ENCODE measurements at places on chromosomes 3 and 15. TPM values are rescaled to one million over a fixed set of nuclear protein-coding genes. Genes with fewer than 3 reads are reported as not detected.

DNA sequence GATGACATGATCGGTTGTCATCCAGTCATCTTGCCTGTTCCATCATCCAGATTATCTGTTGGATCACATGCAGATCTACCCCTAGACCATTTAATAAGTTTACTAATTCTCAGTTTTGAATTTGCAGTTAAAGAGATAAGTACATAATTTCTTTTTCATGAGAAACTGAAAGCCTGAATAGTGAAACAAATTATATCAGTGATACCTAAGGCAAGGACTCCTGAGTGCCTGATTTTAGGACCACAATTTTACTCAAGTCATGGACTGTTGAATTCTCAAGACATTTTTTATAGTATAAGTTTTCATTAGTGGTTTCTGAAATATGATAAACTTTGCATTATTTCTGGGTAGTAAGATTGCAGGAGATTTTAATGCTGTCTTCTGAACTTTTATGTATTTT, 13.2 kb downstream of the SIDT1 start:
- no peak for DNase-seq

DNA sequence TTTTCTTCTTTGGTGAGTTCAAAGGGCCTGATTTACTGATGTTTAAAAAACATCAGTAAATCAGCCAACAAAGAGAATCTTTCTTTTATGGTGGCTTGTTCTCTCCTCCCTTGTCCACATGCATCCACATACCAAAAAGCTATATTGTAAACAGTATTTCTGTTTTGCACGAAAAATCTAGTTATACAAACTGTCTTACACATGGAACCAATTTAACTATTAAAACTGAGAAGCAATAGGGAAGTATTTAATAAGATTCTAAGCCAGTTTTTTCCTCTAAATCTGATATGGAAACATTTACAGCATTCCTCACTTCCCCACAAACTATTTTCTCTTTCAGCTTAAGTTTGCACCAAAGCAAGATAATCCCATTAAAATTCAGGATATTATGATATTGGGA, 110.8 kb upstream of the ICE2 start:
- no peak for DNase-seq

DNA sequence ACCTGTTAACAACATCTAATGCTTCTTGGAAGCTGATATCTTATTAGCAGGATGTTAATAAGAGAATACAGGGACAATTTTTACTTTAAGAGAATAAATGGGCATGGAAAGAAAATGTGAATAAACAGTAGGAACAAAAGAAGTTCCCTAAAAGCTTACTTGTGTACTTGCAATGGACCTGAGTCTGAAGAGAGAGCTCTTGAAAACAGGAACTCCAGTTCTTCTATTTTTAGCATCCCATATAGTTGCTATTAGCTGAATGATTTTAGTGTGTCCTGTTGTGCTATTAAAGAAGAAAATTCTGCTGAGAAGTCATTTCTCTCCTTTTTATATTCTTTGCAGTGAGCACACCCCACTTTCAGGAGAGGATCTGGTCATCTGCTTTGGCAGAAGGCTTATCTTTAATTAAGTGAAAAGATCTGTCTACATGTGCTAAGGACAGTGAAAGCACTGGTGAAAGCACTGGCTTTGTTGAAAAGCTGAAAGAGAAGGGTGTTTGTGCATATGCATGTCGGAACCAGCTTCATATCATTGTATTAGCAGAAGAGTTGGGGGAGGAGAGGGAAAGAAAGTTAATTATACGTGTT, 1.4 kb upstream of the ST3GAL6 start:
- DNase-seq: no peak

GABRG3 gene
- total RNA-seq: 3.4 TPM

MUSTN1 gene
- total RNA-seq: not detected

- DNase-seq: no peak
Measured at GRCh38 chr3:30305021-30305420, 301.4 kb upstream of the TGFBR2 start.

ABCC5 gene
- total RNA-seq: 7.4 TPM

PLCB2 gene
- 145 TPM for total RNA-seq

- DNase-seq: no peak
Measured at GRCh38 chr3:16357186-16358121, 92.4 kb downstream of the OXNAD1 start.

GRCh38 chr15:42681119-42681518, 55.8 kb downstream of the CDAN1 start:
- DNase-seq: no peak

GRCh38 chr3:193872265-193872753, 263.6 kb upstream of the HES1 start:
- DNase-seq: no peak

DNA sequence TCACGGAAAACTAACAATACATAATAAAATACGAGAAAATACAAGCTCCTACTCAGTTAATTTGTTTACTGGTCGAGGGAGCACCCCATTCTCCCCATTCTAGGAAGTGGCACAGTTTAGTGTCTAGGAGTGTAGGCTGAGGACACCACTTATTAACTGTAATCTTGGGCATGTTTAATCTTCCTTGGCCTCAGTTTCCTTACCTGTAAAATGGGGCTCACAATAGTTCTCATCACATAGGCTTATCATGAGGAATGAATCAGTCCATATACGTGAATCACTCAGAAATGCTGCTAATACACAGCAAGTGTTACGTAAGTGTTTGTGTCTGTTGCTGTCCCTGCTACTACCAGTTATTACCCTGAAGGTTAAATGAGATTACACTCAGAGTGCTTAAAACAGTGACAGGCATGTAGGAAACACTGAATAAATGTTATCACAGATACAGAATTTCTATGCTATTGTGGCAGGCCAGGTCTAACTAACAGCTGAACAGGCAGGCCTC, 210.2 kb downstream of the OSBPL10 start:
- DNase-seq: no peak

ARHGEF26 gene
- total RNA-seq: 12.8 TPM

GRCh38 chr3:126758882-126759281, 54.8 kb downstream of the CHCHD6 start:
- DNase-seq: no peak

DNA sequence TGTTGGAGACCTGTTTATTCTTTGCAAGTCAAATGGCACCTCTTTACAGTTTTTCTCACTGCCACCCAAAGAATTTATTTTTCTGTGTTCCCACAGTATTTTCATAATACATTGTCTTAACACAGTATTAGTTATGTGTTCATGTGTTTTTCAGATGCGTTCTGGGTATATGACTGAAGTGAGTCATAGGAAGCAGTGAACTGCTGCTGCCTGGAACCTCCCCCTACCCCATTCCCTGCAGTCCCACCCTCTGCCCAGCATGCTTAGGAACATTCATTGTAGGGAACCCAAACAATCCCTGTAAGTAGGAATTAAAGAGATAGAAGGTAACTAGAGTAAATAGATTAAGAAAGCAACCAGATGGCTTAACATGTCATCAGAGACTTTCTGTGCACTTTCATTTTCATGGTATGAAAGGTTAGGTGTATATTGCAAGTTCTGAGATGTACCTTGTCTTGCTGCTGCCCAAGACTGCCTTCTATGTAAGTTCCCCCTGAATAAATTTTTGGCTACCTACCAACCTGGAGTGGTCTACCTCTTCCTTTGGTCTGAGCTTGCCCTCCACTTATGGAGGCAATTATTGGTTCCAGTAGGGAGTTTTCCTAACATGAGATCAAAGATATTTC, 21.9 kb upstream of the SQOR start:
- no peak for DNase-seq

GRCh38 chr3:158103081-158103886, 2.9 kb downstream of the SHOX2 start:
- no peak for DNase-seq

GRCh38 chr3:10116138-10116460, 624 bp downstream of the BRK1 start:
- no peak for DNase-seq

GRCh38 chr3:100401674-100402041, 319 bp downstream of the LNP1 start:
- DNase-seq: peak; percentile 65

- no peak for DNase-seq
Measured at GRCh38 chr3:119099785-119100184, 46.2 kb upstream of the TEX55 start.

NR1I2 gene
- not detected for total RNA-seq

CLCN2 gene
- total RNA-seq: 10.7 TPM

DAG1 gene
- 91.3 TPM for total RNA-seq

GRCh38 chr15:90009301-90010022, 8.3 kb downstream of the ZNF710 start:
- DNase-seq: no peak

- no peak for DNase-seq
Measured at GRCh38 chr3:9912294-9912935, 4.5 kb upstream of the IL17RC start.

DNA sequence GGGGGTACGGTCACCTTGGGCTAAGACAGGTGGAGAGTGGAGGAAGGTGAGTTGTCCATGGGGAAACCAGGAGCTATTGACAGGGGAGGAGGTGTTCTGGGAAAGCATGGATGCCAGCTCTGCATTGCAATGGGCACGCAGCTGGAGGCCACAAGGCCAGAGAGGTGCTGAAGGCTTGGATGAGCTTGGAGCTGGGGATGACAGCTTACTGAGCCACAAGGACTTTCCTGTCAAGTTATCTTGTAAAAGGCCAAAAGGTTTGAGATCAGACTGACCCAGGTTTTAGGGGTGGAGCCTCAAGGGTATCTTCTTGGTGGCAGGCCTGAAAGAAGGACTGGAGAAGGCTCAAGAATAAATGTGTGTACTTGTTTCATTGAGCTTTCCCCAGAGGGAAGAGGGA, 115.2 kb downstream of the ASB7 start:
- no peak for DNase-seq

GRCh38 chr3:98809557-98809956, 46.4 kb downstream of the ST3GAL6 start:
- DNase-seq: no peak

Data from G401 (cell line).